ENCODE measurements at places on chromosomes 13 and 19.
A peak's percentile ranks its signal among the peaks of the same experiment; 100 is the strongest.

DNA sequence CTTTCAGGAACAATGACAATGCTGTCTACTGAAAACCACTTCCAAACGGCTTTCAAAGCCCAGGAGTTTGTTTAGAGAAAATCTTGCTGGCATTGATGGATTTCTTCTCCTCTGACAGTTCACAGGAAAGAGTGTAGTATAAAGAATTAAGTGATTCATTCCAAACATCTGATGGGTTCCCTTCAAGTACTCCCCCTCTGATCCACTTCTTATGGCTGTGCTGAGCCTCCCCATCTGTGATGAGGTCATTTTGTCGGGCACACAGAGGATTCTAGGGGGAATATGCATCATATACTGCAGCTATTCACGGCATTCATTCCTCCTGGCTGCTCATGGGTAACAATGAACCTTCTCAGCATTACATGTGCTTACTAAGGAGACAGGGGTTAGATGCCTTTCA is 107.9 kb downstream of the RGCC start:
- DNase-seq = no peak

DNA sequence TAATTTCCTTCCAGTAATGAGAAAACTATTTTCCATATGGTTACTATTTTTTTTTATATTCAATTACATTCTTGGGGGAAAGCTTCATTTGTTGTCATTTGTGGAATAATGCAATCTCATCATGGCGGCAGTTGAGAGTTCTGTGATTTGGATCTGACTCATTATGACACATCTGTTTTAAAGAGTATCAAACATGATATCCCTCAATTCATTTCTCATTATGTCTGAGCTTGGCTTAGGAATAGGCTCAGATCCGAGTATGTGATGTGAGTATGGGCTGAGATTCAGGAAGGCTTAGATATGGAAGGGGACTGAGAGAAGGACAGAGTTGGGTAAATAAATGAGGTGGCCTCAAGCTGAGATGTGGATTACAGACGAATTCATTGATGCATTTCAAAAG is 64.4 kb downstream of the POSTN start:
- no peak for DNase-seq

GRCh38 chr13:112057439-112057735 is 9.6 kb upstream of the SOX1 start:
- DNase-seq = no peak

DNA sequence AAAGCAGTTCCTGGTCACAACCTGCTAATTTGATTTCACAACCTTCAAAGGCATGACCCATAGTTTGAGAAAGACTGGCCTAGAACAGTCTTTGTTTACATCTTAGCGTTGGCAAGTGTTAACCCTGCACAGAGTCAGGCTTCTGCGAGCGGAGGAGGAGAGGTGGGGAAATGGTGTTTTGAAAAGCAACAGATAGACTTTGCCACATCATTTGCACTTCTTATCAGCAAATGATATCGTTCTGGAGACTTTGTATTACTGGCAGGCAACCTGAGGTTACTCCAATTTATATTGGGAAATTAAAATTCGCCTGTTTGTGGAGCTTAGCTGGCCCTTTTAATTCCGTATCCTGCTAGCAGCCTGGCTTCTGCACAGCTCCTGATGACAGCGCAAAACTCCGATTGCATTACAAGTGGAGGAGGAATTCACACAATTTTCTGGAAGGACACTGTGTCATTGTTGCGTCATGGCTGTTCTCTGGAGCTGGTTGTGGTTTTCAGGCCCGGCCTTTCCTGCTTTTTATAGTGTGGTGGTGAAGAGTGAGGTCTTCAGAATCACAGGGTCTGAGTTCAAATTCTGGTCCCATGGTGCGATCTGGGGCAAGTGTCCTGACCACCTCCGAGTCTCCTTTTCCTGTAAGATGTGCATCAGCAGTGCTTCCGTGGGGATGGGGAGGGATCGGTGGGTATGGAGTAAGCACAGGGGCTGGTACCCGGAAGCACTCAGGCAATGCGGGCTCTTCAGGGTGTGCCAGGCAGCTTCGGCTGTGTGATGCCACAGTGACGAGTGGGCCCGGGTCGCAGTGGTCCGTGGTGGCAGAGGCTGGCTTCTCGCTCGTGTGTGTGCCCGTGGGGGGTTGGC is 49.1 kb upstream of the EHD2 start:
- DNase-seq = no peak

- DNase-seq = no peak
Observed at GRCh38 chr13:98222081-98222554, 45.0 kb upstream of the RNF113B start.

DNA sequence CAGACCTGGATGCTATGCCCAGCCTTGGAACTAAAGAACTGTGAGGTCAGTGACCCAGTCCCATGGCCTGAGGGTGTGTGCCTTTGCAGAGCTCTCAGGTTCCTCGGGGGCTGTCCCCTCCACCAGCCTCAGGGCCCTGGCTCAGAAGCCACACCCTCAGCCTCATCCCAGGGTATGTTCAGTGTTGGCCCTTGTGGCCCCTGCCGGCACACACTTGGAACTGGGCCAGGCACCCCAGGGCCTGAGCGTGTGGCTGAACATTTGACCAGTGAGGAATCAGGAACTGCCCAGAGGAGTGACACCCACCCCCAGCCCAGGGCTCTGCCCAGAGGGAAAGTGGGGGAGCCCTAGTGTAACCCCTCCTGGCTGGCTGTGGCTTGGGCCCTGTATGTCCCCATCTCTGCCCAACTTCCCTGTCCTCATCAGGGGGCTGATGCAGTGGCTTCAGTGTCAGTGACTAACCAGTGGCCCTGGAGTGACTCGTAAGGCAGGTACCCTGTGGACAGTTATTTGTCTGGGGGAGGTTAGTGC is 10.0 kb downstream of the NKPD1 start:
- no peak for DNase-seq

- DNase-seq = no peak
Observed at GRCh38 chr13:79742923-79743322, 262.0 kb downstream of the NDFIP2 start.

- DNase-seq = no peak
Observed at GRCh38 chr19:53965091-53965490, 2.4 kb downstream of the CACNG8 start.

DNA sequence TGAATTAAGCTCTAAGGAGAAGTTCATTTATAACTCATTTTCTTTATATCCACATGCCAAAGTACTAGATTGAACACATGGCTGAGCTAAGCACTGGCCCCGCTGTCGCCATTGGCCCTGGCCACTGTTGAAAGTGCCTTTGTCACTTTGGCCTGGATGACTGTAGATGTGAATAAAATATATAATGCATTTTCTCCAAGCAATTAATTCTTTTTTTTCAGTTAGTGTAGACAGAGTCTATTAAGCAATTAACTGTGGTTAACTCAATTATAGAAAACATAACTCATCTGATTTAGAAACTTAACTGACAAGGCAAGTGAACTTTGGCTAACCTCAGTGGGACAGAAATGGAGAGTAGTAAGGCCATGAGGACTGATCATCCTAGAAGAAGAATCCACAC is 965.6 kb downstream of the EFNB2 start:
- DNase-seq = no peak

- DNase-seq = peak; percentile 98
Observed at GRCh38 chr19:39409208-39410016, 2.8 kb downstream of the ZFP36 start.

- peak; percentile 77 for DNase-seq
Observed at GRCh38 chr13:77697217-77698103, at the start of gene SLAIN1. Gene SLAIN1 (plus strand): TSS chr13:77697687. CDS start chr13:77697914, 227 bp downstream.

GRCh38 chr13:72986197-72986596 is 72.6 kb upstream of the KLF5 start:
- DNase-seq = no peak

GRCh38 chr19:56291867-56292266 is 19.3 kb downstream of the EDDM13 start:
- DNase-seq = no peak

DNA sequence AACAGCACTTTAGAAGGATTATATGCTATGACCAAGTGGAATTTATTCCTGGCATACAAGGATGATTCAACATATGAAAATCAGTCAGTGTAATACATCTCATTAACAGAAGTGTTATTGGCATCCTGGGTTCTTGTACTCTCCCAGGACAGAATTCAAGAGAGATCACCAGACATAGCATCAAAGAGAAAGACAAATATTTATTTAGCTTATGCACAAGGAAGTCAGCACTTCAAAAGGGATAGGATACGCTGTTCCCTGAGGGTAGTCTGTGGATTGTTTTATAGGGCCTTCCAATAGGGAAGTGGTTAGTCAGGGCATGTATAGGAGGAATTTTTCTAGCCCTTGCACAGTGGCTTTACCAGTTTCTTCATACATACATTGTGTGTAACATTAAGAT is 1238.0 kb downstream of the PCDH17 start:
- DNase-seq = no peak

- no peak for DNase-seq
Observed at GRCh38 chr13:99385940-99386339, 78.7 kb upstream of the GPR183 start.

GRCh38 chr19:12933287-12934072 is at the start of gene FARSA:
Gene FARSA (minus strand): TSS chr19:12933711. CDS start chr19:12933696, 15 bp downstream.
- peak; percentile 90 for DNase-seq

DNA sequence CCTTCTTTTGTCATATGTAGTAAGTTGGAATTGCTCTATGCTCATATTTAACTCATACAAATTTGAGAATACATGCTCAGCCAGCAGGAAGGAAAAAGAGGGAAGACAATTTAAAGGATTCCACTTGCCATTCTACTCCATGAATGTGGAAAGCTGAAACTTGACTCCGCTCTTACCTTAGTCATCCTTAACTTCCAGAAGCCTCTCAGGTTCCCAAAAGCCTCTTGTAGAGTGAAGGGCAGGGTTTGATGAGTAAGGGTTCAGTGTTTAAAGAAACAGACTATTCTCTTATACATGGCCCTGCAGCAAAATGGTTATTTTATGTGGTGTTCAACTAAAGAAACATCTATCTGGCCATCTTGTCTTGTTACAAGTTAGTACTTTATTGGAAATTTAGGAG is 27.1 kb downstream of the FAM124A start:
- DNase-seq = no peak

GRCh38 chr19:45079063-45079910 is at the start of gene GEMIN7:
Gene GEMIN7 (plus strand): TSS chr19:45079260. CDS start chr19:45090115, 10,855 bp downstream.
- DNase-seq = peak; percentile 70

DNA sequence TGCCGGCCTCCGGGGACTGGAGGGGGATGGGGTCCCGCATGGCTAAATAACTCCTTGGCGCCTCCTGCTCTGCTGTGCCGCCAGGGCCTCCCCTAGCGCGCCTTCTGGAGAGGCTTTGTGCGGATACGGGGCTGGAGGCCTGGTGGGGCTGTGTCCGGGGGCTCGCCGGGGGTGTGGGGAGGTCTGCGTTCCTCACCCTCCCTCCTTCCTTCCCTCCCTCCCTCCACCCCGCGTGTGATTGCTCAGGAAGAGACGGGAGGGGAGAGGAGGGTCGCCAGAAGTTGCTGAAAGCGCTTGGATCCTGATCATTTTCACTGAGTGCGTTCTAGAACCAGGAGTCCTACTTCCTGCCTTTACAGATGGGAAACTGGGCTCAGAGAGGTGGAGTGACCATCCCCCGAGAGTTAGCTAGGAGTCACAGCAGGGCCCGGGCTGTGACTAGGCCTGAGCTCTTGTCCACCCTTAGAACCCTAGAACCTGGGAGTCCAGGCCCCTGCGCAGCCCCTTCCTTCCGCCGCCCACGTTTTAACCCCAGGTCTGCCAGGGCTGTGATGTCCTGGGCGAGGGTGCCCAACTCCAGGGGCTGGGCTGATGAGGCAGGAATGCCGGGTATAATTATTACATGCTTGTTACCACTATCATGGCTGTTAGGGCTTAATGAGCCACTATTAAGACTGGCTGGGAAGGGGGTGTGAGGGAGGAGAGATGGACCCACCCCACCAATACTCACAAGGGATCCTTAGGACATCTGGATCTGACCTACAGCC is 782 bp upstream of the JUND start:
- no peak for DNase-seq

DNA sequence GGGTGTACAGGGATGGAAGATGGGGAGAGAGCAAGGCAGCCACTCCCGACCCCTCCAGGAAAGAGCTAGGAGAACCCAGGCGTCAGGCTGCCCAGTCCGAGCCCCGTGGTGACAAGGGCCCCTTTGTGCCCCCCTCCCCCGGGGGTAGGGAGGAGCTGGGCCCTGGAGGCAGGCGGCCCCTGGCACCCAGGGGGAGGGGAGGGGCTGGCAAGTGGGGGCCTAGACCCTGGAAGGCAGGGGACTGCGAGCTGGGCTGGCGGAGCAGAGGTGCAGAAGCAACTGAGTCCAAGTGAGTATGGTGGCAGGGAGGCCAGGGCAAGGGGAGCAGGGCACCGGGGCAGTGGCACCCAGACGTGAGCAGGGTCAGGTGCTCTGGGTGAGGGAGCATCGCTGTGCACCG is at the start of gene MAG:
MAG (plus strand) TSS at position 246 of the 400 bp plus-strand sequence. CDS start 3,248 bp downstream, outside the sequence.
- DNase-seq = no peak

GRCh38 chr19:33840783-33841182 is 44.1 kb downstream of the KCTD15 start:
- DNase-seq = no peak

DNA sequence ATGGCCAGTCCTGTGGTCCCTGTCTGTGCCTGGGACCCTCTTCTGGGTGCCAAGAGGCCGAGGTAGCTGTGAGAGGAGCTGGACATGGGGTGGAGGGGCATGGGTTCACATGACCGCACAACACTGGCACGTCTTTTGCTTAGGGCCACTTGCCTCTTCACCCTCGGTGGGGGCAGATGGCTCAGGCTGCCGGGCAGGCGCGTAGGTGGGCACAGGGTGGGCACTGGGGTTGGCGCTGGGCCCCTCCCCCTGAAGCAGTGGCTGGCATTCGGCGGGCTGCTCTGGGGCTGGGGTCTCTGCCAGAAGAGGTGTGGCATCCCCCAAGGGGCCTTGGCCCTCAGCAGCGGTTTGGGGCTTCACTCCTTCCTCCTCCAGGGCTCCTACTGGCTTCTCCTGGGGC is 8.4 kb downstream of the PALM3 start:
- DNase-seq = no peak

DNA sequence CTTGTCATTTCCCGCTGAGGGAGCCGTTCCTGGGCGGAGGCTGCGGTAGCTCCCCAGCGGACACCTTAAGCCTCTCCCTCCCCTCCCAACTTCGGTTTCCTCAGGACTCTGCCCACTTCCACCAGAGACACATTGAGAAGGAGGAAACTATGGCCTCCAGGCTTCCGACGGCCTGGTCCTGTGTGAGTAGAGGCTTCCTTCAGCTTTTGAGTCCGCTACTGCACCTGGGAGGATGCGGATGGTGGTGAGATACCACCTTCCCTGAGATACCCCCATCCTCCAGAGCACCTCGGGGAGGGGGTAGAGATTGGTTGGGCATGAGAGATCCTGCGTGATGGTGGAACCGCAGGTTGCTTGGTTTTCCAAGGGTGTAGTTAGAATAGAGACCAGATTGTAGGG is 955 bp downstream of the ZNF274 start:
- no peak for DNase-seq

- DNase-seq = no peak
Observed at GRCh38 chr19:45402298-45403061, 2.4 kb downstream of the PPP1R13L start.

DNA sequence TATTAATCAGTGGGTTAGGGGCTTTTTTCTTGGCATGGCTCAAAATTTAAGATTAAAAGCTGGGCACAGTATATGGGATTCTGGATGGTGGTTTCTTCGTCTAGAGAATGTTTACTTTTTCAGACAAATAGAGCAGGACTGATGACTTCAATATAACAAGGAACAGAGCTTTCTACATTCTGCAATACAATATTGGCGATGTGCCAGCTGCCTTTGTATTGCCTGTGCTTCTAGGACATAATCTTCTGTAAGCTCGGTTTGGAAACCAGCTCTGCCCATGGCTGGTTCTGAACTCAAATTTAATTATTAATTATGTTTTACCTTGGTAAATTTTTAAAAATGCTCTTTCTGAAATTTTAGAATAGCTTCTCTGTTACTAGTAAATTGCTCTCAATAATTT is 139.1 kb upstream of the TRPC4 start:
- peak; percentile 41 for DNase-seq
